Activated T-helper 1 cell treated with anti-CD3 and anti-CD28 coated beads, Interleukin-12 subunit alpha, Interleukin-12 subunit beta, Interleukin-2, Interleukin-4 antibody, amounts not matched to agents 30 ng/mL and 10 ng/mL and 1 ng/mL, durations not matched to agents 14 hours and 24 hours and 36 hours (primary cell): ENCODE measurements at places on chromosomes 6 and 20. TPM values are rescaled to one million over a fixed set of nuclear protein-coding genes. Genes with fewer than 3 reads are reported as not detected.

PRL gene
- not detected in 2 replicates for total RNA-seq

GRCh38 chr20:53130795-53131194 is 158.6 kb downstream of the TSHZ2 start:
- no peak for DNase-seq

- DNase-seq: no peak
Observed at GRCh38 chr20:41094353-41095055, 42.8 kb upstream of the PLCG1 start.

GRCh38 chr6:74651948-74652842 is 553.7 kb downstream of the COL12A1 start:
- DNase-seq: no peak

GRCh38 chr6:7721649-7722048 is 4.2 kb upstream of the BMP6 start:
- no peak for DNase-seq
